ENCODE measurements at places on chromosomes 7 and 10. TPM values are rescaled to one million over a fixed set of nuclear protein-coding genes. Genes with fewer than 3 reads are reported as not detected.

ADAM12 gene
- 2.2 TPM for total RNA-seq

DNA sequence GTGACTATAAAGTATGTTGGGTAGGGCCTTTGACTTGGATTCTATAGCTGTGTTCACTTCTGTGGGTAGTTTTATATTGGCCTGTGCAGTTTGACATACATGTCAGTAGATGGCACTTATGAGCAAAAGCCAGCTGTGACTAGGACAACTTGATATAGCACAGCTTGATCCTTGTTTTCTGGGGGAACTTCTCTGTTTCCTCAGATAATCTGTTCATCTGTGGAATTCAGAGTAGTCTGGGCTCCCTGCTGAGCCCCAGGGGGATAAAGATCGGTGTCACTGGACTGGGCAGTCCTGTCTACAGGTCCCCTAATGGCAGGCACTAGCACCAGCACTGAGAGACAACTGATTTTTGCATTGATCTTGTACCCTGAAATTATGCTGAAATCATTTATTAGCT is 25.4 kb downstream of the CYP2C9 start:
- DNase-seq = no peak

DNA sequence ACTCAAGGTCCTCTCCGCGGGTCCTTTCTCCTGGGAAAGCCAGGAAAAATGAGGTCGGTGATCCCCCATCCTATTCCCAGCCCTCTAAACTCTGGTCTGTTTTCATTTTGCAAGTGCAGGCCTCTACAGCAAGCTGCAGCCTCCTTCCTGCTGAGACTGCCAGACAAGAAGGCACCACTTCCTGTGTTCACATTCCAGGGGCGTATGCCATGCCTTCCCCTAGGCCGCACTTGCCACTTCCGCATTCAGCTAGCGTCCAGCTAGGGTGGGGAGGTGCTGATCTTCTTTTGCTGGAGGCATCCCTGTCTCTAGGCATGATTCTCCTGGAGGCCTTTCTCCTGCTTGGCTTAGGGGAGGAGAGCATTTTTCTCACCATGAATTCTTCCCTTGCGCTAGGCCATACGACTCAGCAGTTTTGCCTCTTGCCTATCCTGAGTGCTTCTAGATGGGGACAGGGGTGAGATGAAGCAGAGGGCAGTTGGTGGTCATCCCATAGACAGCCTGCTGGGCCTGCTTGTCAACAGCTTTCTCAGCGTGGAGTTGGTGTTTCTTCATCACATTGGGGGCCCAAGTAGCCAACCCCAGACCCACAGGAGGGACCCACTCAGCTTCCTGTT is 328.9 kb downstream of the RPS24 start:
- DNase-seq = no peak

GRCh38 chr10:62050893-62051433 is 149.5 kb downstream of the ARID5B start:
- peak; percentile 88 for DNase-seq

COMTD1 gene
- total RNA-seq = 18.1 TPM

DNA sequence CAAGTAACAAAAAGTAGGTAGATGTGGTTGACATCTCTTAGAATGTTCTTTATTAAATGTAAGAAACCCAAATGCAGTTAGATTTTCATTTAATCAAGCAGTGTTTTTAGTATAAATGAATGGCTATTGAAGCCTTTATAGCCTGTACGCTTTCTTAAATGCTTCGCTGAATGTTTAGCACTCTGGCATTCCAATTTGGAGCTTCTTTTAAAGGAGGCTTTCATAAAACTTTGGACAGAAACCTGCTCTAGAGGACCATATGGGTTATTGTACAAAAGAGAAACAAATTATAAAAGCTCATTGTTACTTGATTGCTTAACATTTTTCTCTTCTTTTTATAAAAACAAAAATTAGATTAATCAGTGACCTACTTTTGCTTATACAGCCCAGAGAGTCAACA is 59.5 kb downstream of the KCND2 start:
- no peak for DNase-seq

DNA sequence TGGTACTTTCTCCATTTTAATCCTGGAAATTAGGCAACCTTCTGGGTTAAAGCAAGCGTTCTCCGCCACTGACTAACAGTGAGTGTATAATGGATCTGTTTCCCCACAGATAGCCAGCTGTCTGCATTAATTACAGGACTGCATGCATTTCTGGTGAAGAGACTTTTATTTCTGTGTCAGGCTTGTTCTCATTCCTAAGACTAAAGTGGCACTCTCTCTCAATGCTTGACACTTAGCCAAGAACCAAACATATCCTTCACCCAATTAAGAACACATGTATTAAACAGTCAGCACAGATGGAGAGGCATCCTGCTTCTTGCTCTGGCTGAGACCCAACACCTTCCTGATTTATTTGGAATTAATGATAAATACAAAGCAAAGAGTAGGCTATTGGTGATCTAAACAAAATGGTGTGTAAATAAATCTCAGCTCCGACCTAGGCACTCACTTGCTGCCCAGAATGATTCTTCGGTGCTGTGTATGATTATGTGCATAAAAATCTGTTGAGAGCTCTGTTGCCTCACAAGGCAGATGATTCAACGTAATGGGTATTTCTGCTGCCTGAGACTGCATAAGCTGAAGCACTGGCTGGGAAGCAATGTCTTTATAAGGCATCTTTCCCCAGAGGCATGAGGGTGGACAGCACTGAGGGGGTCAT is 16.8 kb downstream of the CALU start:
- DNase-seq = no peak

DNA sequence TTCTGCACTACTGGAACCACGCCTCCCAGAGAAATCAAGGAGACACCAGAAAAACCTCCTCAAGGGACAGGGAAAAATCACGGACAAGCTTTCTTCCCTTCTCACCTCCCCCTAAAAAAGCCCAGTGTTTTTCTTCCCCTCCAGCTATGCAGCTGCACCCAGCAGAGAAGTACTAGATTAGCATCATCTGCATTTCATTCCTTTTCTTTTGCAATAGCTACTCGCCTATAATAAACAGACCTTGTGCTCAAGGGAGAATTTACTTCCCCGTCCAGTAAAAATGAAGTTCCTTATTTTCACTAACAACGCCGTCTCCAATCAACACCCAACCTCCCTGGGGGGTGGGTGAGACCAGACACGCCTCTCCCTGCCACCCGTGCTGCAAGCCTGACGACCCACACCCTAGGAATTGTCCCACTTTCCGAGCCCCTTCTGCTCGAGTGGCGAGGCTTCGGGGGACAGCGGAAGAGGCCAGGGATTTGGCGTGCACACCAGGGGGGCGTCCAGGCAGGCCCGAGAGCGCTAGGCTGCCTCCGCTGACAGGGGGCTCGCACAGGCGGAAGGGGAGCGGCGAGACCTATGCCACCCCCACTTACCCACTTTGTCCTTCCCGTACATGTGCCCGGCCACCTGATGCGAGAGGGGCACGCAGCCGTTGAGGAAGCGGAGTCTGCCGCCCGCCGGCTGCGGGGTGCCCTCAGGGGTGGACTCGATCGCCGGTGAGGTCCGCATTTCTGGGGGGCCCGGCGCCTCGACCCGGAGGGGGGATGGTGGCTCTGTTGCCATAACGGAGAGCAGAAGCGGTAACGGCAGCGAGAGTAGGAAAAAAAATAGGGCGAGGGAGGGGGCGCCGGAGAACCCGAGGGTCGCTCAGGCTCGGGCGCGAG is 625 bp downstream of the IPMK start:
- DNase-seq = peak; percentile 86

DNA sequence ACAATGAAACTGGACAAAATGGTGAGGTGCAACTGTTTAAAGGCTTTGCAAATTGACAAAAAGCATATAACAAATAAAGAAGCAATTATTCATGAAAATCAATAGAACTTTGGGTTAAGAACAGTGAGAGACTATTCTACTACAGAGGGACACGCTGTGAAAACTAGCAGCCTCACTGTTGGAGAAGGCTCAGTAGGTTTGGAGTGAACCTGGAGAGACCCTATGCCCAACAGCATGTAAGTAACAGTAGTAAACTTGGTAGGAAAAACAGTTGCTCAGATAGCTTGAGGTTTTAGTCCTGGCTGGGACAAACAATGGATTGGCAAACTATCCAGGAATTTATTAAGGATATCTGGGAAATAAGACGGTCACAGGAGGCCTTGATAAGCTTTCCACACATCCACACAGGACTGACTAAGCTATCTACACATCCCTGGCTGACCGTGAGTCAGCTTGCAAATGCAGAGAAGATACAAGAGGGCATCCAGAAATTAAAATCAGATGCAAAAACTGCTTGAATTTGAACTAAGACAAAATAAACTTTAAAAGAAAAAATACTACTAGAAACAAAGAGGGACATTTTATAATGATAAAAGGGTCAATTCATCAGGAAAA is 15.9 kb downstream of the FAM149B1 start:
- no peak for DNase-seq

ZPBP gene
- not detected for total RNA-seq

- no peak for DNase-seq
These were observed 133.1 kb downstream of the CUBN start for GRCh38 chr10:16996530-16996964.

- DNase-seq = no peak
These were observed 243.2 kb upstream of the SLC26A5 start for GRCh38 chr7:103689255-103689654.

DNA sequence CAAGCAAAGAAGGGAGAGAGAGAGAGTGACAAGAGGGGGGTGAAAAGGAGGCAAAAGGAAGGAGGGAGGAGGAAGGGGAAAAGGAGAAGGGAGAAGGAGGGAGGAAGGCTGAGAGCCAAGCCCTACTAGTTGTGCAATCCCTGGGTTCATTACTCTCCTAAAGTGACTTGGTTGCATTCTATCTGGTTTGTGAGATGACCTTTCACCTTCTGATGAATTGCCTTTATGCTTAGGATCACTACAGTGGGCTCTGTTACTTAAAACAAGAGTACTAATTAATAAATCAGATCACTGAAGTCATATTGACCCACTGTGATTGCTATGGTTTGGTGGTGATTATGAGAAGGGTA is 144.9 kb downstream of the KIF20B start:
- DNase-seq = no peak

GRCh38 chr10:101776161-101776817 is 375 bp upstream of the FGF8 start:
- peak; percentile 79 for DNase-seq

DNA sequence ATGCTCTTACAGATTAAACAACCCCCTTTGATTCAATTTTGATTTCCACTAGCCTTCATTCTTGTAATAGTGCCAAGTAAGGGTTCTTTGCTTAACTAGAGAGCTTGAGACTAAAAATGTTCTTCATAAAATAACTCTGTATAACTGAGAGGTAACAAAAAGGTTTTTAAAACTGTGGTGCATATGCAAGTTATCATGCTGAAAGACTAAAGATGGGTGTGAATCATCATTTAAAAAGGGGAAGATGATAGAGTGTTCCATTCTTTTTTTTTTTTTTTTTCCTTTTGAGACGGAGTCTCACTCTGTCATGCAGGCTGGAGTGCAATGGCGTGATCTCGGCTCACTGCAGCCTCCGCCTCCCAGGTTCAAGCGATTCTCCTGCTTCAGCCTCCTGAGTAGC is 11.1 kb downstream of the MDFIC start:
- no peak for DNase-seq

DNA sequence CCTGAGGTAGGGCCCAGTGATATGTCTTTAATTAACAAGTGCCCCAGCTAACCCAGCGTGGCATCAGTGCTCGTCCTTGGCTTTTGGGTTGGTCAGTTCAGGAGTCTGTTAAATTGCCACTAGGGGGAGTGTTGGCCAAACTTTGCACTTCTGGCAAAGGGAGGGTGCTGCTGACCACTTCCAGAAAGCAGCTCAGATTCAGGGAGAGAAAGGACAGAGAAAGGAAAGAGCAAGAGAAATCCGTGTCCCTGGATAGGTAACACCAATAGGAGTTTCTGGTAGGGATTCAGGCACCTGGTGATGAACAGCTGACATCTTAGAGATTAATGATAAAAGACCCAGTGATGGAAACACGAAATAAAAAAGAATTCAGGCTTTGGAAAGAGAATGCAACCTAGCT is 243.1 kb upstream of the AOAH start:
- no peak for DNase-seq

ADIRF gene
- 188 TPM for total RNA-seq

AS3MT gene
- total RNA-seq = 1.2 TPM

SLC18A3 gene
- not detected for total RNA-seq

GRCh38 chr7:130322615-130323014 is 22.0 kb upstream of the CPA5 start:
- no peak for DNase-seq

DNA sequence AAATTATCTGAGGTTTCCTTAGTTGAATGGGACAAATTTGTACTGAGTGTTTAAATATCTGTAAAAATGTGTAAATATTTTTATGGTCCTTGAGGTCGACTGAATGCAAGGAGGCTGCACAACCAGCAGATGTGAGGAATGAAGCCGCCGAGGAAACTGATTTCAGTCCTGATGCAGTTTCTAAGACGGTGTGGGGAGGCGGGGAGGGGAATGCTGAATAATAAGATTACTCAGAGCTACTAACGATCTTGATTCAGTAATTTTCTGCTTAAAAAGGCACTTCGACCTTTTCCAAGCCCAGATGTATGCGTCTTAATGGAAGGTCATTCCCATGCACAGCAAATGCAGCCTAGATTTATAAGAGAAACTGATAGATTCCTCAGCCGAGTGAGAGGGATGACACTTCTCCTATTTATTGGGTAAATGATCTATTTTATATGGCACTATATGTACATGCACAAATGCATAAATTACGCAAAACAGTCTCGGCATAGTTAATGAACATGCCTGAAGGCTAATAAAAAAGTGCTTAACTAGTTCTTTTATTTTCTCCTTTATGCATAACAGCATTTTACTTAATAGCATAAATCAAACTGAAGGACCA is 167.6 kb upstream of the PITRM1 start:
- no peak for DNase-seq

TMEM229A gene
- total RNA-seq = 0.10 TPM

GRCh38 chr7:20279979-20280378 is 50.7 kb upstream of the ITGB8 start:
- no peak for DNase-seq

DNA sequence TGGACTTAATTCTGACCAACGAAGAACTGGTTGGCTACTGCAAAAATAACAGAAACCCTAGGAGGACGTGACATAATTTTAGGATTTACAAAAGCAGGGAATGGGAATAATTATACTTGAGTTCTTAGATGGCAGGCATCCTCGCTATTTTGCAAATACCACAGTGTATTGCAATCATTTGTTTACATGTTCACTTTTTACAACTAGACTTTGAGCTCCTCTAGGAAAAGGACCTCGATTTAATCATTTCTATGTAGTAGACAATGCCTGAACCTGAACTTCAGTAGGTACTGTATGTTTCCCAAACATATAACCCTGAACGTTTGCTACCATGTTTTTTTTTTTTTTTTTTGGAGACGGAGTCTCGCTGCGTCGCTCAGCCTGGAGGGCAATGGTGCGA is 137.7 kb downstream of the CNOT4 start:
- DNase-seq = no peak

DLD gene
- 60.4 TPM for total RNA-seq

All from posterior vena cava (tissue), 2 donors.